Cardiac septum (tissue), 1 donor: ENCODE measurements at places on chromosomes 3 and 15.
A peak's percentile ranks its signal among the peaks of the same experiment; 100 is the strongest.

DNA sequence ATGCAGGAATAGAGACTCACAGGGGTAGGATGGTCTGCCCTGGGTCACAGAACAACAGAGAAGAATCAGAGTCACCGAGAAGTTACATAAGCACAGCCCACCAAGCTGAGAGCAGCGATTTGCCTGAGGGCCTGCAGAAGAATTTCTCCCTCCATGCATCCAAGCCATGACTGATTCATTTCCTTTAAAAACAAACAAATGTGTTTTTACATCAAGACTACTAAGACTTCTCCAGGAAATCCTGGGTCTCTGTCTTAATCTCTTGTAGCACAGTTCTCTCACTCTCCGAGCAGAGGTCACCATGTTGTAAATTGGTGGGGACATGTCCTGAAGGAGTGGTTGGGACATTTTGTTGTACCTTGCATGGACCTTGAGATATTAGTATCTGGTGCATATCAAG lies 159.8 kb downstream of the THSD4 start:
- DNase-seq, result no peak

DNA sequence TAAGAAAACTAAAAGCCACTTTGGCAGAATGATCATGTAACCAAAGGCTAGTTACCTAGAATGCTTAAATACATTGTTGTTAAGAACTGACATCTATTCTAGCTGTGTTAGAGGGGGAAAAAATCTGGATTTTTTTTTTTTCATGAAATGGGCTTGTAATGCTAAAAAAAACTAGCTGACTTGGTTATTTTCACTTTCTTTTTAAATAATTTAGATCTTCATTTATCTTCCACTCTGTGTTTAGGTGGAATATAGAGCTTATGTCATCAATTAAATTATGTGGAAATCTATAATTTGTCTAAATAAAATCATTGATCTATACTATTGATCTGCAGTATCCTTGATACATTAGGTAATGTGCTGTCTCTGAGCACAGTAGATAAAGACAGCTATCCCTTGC lies 217.4 kb downstream of the TCF12 start:
- DNase-seq, result no peak

GRCh38 chr3:128408693-128409623 lies 57.7 kb downstream of the DNAJB8 start:
- no peak for DNase-seq

DNA sequence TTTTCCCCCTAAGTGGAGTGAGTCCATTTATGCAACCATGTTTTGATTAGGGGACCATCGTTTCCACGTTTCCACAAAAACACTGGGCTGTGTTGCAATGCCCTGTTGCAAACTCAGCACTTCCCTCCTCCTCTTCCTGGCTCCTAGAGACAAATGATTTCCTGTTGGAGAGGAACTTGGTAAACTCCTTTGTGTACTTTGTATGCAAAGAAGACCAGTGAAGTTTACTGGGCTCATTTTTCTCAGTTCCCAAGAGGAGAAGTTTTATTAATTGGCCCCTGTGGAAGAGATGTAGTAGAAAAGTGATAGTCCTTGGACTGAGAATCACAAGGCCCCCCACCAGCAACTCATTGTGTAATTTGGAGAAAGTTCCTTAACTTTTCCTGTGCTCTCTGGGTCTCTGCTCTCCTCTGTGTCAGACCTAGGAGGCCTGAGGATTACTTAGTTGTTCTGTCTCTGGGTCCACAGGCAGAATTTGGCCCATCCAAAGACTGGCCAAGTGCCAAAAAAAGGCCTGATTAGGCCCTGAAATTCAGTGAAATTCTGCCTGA lies 95.0 kb downstream of the ATG7 start:
- DNase-seq, result no peak

DNA sequence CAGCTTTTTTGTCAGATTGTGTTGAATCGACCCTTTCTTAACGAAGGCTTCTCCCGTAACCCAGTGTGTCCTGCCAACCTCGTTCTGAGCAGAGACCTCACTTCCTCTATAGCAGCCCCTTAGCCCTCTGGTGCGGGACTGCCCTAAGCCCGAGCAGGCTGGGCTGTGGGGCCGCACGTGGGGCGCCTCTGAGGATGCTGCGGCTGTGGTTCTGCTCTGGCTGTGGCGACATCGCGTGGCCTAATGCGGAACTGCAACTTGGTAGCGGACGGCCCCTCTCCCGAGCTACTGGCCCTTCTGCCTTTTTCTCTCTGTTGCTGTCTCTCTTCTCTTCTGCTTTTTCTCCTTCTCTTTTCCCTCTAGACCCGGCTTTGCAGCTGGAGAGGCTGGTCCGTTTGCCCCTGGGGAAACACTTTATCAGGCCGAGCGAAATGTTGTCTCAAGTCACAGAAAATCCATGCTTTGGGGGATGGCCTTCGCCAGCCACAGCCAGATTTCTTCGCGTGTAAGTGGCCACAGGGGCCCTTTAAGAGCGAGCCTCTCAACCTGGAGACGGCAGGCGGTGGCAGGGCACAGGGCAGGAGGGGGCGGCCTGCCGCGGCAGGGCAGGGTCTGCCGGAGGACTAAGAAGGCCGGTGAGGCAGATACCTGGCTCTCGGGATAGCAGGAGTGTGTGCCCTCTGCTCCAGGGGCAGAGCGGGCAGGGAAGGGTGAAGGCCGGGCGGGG lies 19.4 kb upstream of the KIF23 start:
- DNase-seq, result peak; percentile 91

GRCh38 chr3:49199239-49199899 lies 28.0 kb downstream of the KLHDC8B start:
- DNase-seq, result peak; percentile 95

DNA sequence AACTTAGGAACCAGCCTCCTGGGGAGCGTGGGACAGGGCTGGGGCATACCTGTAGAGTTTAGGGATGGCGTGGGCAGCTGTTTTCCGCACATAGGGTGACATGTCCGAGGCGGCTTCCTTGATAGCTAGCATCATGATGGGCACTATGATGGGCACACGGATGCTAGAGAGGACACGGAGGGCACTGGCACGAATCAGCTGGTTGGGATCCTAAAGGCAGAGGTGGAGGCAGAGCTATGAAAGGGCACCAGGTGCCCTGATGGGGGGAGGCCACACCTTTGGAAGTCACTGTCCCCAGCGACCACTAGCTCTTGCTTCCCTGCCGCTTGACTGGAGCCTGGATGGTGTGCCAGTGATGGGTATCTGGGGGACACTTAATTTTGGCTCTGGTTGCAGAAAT lies 28.3 kb downstream of the AP3B2 start:
- no peak for DNase-seq
